ENCODE measurements at places on chromosomes 6 and 20.

GRCh38 chr6:134474955-134475354, 157.0 kb upstream of the SGK1 start:
- no peak for DNase-seq

- DNase-seq, result peak; percentile 55
Observed at GRCh38 chr20:4563534-4563933, 158.2 kb upstream of the PRND start.

DNA sequence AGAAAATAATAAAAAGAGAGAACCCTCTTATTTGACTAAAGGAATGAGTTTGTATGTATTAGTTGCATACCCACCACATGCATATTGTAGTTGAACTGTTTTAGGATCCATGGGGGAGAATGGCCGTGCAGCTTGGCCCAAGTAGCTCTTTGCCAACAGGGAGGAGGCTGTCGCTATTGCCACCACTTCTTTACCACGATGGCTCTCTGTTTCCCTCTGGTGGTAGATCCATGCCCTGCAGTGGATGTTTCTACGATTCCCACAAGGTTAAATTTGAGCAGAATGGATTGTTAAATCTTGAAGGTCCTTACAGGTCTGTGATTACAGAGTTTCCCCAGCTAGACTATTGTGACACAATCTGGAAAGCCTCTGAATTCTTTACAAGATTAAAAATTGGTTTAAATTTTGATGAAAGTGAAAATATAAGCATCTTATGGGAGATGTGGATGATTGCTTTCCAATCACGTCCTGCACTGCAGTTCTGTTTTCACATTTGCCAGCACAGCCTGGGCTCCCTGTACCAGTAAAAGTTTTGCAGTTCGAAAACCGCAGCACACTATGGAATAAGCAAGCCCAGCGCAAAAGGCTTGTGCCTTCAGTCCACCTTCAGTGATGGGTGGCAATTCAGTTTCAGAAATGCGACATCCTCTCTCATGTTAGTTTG, 34.4 kb upstream of the FNDC1 start:
- peak; percentile 57 for DNase-seq

- DNase-seq, result no peak
Observed at GRCh38 chr6:12355354-12355753, 65.2 kb downstream of the EDN1 start.

- DNase-seq, result no peak
Observed at GRCh38 chr20:61352346-61353260, 100.5 kb downstream of the CDH4 start.

DNA sequence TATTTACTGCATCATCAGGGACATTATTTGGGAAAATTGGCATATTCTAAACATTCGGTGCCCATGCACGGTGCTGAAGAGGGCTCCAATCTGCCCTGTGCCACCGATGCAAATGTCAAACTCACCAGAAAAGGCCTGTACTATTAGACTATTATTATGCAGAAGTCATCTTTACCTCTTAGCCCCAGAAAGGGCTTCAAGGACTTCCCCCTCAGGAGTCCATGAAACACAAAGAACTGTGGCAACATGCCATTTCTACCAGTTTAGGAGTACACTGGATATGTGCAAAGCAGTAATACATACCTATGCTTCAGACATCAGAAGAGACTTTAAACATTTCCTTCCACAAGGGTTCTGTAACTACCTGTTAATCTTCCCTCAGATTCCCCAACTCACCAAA, 8.6 kb downstream of the DIDO1 start:
- no peak for DNase-seq

DNA sequence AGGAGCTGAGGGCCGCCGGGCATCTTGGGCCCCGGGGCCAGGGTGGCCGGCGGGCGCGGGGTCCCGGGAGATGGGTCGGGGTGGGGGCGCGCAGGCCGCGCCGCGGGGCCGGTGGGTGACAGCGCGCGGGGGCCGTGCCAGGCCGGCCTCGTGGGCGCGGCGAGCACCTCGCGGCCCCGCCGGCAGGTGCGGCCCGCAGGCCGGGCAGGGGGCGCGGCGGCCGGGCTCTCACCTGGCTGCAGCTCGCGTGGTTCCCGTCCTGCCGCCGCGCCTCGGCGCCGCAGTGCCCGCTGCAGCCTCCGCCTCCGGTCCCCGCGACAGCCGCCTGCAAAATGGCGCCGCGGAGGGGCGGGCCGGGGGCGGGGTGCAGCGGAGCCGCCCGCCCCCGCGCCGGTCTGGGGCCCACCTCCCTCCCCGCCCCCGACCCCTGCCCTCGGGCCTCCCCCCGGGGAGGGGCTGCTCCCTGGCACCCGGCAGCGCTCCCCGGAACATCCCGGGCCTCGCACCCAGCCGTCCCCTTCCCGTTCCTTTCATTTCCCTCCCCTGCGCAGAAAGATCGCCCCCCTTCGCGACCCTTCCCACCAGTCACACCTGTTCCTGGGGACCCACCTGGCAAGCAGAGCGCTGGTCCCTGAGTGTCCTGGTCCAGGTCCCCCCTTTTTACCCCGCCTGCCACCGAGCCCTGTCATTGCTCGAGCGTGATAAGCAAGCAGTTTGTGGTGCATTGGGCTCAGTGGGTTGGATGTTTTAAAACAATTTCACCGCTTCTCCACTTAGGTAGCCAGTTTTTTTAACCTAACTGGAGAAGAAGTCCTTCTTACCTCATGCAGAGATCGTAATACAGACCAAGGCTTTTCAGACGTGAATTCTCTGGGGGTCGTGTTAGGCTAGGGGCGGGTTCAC, at the start of gene SLC23A2:
SLC23A2 (minus strand) TSS at position 337 of the 903 bp plus-strand sequence. CDS start 68,948 bp downstream, outside the sequence.
- no peak for DNase-seq

- no peak for DNase-seq
Observed at GRCh38 chr6:31736768-31737314, 511 bp upstream of the CLIC1 start.
